ENCODE measurements at places on chromosomes 7 and 10.

- no peak for DNase-seq
These were observed 149.6 kb downstream of the BICC1 start for GRCh38 chr10:58662314-58662713.

GRCh38 chr7:123802249-123802648, 42.7 kb upstream of the HYAL4 start:
- no peak for DNase-seq

DNA sequence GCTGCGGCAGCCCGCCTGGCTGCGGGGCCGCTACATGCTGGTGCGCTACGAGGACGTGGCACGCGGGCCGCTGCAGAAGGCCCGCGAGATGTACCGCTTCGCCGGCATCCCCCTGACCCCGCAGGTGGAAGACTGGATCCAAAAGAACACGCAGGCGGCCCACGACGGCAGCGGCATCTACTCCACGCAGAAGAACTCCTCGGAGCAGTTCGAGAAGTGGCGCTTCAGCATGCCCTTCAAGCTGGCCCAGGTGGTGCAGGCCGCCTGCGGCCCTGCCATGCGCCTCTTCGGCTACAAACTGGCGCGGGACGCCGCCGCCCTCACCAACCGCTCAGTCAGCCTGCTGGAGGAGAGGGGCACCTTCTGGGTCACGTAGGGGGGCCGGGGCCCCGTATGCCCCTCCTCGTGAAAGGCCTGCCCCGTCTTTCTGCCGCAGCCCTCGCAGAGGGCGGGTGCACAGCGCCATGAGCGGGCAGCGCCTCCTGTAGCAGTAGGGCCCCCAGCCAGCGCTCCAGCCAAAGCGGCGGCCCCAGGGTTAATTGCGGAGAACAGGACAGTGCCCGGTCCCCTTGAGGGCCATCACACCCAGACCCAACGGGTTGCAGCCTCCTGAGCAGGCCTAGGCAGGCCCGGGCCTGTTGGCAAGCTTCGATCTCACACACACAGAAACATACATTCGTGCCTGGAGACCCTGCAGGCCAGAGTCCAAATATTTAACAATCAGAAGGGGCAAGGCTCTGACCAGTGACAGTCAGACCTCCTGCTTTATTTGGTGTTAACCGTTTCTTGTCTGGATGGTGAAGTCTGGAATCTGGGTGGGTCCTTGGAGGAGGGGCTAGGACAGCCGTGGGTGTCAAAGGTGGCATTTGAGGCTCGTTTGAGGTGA, 44.1 kb downstream of the CHST3 start:
- DNase-seq, result no peak

DNA sequence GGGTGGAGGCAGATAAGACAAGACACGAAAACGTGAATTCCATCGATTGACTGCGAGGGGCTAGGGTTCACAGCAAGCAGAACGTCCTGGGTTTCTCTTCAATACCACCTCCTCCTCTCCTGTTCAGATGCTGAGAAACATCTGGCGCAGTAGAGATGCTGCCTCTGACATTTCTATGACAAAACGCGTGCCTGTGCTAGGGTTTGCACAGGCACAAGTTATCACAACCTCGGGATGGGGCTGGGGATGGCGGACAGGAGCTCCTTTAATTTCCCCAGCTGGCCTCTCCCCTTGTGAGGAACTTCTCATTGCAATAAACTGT, 99.8 kb upstream of the SVIL start:
- no peak for DNase-seq

DNA sequence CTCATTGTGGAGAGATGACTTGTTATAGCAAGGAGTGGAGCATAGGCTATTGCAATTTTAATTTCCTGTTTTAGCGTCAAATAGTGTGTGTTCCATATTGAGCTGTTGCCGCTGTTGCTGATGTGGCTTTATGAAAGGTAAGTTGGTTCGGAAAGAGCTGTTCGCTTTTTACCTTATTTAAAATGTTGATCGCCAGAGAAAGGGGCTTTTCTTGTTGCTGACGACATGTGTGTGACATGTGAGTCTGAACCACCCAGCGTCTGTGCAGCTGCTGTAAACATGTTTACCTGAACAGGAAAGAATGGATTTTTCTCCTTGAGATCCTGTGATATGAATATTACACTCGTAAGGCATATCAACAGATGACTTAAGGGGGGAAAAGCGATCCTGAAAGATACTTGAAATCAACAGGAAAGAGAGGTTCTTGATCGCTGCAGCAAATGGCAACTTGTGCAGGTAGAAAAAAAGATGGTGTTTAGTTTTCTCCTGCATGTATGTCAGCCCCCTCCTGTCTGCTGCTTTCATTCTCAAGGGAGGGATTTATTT, 2.5 kb downstream of the ZEB1 start:
- no peak for DNase-seq

GRCh38 chr7:17500736-17501135, 202.3 kb downstream of the AHR start:
- DNase-seq, result no peak
